Activated CD8-positive, alpha-beta T cell treated with anti-CD3 and anti-CD28 coated beads for 36 hours (primary cell): ENCODE measurements at places on chromosomes 16 and 17. TPM values are rescaled to one million over a fixed set of nuclear protein-coding genes. Genes with fewer than 3 reads are reported as not detected.
A peak's percentile ranks its signal among the peaks of the same experiment; 100 is the strongest.

GRCh38 chr16:87784812-87785211 lies 19.0 kb upstream of the KLHDC4 start:
- H3K4me3 ChIP-seq: no peak overlapping the region
- H3K36me3 ChIP-seq: no peaks in the 10 kb centered on the region
- no peak for DNase-seq
- H3K27ac ChIP-seq: no peak overlapping the region
- H3K27me3 ChIP-seq: no peaks in the 10 kb centered on the region

Gene C17orf107
- 3.6 TPM for total RNA-seq

DNA sequence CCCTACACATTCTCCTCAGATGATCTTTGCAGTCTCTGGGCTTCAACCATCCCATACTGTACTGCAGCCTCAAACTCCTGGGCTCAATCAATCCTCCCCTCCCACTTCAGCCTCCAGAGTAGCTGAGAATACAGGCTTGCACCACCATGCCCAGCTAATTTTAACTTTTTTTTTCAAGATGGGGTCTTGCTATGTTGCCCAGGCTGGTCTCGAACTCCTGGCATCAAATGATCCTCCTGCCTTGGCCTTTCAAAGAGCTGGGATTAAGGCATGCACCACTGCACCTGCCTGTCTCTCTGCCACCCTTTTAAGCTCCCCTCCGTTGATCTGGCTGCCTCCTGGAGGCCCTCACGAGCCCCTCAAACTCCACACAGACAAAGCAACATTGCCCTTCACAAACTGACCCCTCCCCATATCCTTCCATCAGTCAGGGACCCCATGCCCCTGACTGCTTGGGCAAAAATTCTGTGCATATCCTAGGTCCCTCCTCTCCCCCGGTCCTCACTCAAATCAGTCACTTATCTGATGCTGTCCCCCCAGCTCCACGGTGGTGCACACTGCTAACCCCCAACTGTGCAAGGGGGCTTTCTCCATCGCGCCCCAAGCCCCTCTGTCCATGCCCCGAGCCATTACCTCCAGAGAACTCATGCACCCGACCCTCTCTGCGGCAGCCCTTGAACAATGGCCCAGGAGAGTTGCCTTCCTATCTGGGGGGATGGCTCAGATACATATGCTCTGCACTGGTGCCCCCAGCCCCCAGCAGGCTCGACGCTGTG lies 252.9 kb downstream of the KATNIP start:
- H3K36me3 ChIP-seq: no peaks in the 10 kb centered on the region
- no peak overlapping the region for H3K4me3 ChIP-seq
- no peak overlapping the region for H3K27ac ChIP-seq
- DNase-seq: no peak

DNA sequence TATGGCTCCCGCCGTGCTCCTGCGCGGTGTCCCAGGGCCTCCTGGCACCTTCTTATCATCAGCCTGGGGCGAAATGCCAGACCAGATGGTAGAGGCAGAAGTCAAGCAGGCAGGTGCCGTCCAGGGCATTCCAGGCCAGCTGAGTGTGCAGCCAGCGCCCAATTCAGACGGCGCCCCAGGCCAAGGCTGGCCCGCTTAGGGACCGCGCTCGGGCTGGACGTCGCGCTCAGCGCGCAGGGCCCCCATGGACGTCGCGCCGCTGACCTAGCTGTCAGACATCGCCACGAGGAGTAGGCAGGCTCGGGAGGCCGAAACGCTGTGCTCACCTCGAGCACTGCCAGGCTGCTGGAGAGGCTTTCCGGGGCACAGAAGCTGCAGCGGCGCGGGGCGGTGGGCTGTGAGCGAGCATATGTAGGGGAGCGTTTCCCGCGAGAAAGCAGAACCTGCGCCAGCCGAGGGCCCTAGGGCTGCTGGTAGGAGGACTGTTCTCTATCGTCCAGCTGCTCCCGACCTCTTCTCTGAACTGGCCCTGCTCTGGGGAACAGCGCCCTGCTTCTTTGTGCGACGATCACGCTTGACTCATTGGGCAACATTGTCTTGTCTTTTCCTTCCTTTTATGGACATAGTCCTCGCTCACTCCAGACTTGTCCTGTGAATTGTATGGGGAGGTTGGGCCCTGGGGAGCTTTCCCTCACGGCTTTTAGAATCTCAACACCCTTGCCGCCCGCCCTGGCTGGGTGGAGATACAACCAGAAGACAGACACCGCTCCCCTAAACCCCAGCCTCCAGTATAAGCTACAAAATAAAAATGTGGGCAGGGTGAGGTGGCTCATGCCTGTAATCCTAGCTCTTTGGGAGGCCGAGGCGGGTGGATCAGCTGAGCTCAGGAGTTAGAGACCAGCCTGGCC lies 8.4 kb upstream of the CA4 start:
- no peak for DNase-seq
- H3K4me1 ChIP-seq: peaks cover 12% of the 10 kb centered on the region
- H3K27ac ChIP-seq: no peak overlapping the region
- H3K36me3 ChIP-seq: no peaks in the 10 kb centered on the region

- no peak for DNase-seq
- peaks cover 3% of the 10 kb centered on the region for H3K36me3 ChIP-seq
- no peak overlapping the region for H3K4me3 ChIP-seq
- H3K27me3 ChIP-seq: no peaks in the 10 kb centered on the region
- peaks cover 24% of the 10 kb centered on the region for H3K4me1 ChIP-seq
Measured at GRCh38 chr16:46787909-46788308, 39.8 kb upstream of the MYLK3 start.

- H3K36me3 ChIP-seq: peaks cover 79% of the 10 kb centered on the region
- H3K27ac ChIP-seq: peak overlapping the region; percentile 100
- H3K4me1 ChIP-seq: peaks cover 81% of the 10 kb centered on the region
- no peaks in the 10 kb centered on the region for H3K27me3 ChIP-seq
- peak overlapping the region; percentile 71 for H3K4me3 ChIP-seq
Measured at GRCh38 chr16:84595052-84595481, 22.8 kb downstream of the COTL1 start.

Gene SPN
- total RNA-seq: 110 TPM

Gene MYH1
- total RNA-seq: not detected

DNA sequence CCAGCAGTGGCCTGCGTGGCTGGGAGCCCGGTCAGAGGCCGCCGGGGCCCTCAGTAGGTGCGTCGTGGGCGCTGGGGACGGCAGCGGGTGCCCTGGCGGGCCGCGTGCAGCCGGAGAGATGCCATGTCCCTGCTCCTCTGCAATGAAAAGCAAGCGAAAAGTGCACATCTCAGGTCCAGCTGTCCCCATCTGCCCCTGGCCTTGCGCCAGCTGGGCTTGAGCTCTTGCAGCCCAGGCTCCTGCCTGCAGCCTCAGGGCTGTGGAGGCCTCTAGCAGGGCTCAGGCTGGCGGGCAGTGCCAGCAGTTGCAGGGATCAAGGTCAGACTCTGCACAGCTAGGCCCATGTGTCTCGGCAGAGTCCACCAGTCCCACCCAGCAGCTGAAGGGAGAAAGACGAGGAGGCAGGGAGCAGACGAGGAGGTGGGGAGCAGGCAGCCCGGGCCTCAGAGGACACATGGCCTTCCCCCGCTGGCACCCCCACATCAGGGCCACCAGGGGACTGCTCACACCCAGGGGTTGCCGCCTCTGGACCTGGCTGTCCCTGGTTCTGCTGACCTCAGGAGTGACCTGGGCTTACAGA lies 11.2 kb downstream of the SLC16A3 start:
- H3K4me3 ChIP-seq: no peak overlapping the region
- H3K27me3 ChIP-seq: no peaks in the 10 kb centered on the region
- peaks cover 58% of the 10 kb centered on the region for H3K4me1 ChIP-seq
- peaks cover 42% of the 10 kb centered on the region for H3K36me3 ChIP-seq
- H3K27ac ChIP-seq: peak overlapping the region; percentile 69

Gene GP1BA
- total RNA-seq: not detected

Gene CDH1
- 0.54 TPM for total RNA-seq
